ENCODE measurements at places on chromosomes 7 and 10.

DNA sequence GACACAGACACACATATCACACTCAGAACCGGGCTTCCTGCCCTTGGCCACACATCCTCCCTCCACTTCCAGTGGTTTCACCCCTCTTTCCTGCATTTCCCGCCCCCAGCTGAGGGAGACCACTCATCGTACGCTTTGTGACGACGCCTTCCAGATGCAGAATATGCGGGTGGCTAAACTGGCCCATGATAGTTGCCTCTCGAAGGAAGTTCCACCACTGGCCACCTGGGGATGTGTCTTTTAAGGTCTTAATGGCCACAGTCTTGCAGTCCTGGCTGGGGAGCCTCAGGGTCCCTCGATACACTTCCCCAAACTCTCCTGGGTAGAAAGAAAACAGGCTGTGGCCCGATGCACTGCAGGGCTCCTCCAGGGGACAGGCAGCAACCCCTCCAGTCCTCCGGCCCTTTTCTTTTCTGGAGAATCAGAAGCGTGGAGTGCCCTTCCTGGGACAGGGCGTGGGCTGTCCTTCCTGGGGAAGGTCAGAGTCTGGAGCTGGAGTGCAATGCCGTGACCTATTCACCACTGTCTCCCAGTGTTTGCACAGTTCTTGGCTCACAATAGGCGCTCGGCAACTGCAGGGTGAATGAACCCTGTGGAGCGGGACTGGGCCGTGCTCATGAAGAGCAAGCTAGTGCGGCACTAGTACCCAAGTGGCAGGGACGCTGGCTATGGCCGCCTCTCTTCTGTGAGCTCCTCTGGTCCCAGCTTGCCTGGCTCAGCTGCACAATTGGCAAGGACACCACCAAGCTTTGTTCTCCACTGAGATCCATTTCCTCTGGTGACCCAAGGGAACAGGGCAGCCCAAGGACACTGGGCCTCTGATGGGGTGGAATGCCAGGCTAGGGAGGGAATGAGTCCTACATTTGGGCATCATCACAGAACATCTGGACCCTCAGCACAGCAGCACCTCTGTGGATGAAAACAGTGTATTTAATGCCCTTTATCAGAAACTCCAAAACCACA lies 13.2 kb downstream of the EPHA1 start:
- no peak for DNase-seq

DNA sequence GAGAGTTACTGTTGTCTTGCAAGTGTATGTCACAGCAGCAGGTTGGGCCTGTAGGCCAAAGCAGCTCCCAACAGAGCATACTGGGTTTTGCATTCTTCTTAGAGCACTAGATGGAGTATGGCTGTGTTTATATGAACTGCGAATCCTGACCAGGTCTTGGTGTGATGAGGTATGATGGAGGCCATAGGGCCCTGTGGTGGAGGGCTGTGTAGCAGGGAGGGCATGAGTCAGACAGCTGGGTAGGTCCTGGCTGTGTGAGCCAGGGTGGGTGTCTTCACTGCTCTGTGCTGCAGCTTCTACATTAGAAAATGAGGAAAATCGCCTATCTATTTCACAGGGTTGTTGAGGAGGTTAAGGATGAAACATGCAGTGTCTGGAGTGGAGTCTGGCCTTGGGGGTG lies 124.2 kb downstream of the BUB3 start:
- DNase-seq, result no peak

DNA sequence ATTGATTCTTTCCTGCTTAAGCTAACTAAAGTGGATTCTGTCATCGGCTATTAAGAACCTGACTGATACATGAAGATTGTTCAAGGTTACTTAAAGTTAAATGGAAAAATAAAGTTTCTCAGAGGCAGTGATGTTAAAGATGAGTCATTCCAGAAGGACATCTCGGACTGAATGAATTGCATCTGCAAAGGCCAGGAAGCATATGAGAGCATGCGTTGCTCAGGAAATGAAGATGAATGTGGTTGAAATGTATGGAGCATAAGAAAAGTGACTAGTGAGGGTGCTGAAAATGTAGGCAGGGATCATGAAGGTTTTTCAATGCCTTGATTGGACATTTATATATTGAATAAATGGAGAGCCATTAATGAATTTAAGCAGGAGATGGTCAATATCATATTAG lies 133.9 kb upstream of the GHITM start:
- no peak for DNase-seq

- no peak for DNase-seq
These were observed 45.0 kb upstream of the ZNF716 start for GRCh38 chr7:57404967-57405421.

GRCh38 chr7:83835424-83835823 lies 186.5 kb upstream of the SEMA3E start:
- DNase-seq, result no peak
